ENCODE measurements at places on chromosomes 13 and 19. TPM values are rescaled to one million over a fixed set of nuclear protein-coding genes. Genes with fewer than 3 reads are reported as not detected.

CPB2 gene
- total RNA-seq: not detected

CEACAM16 gene
- total RNA-seq: under 0.01 TPM

ETFB gene
- 72.2 TPM for total RNA-seq

ZNF442 gene
- 0.64 TPM for total RNA-seq

DLL3 gene
- total RNA-seq: under 0.01 TPM

NOVA2 gene
- total RNA-seq: not detected

PDX1 gene
- total RNA-seq: not detected

ATP7B gene
- total RNA-seq: 1.6 TPM

SHISA2 gene
- not detected for total RNA-seq

POU4F1 gene
- not detected for total RNA-seq

PGLYRP1 gene
- total RNA-seq: not detected

SELENOV gene
- not detected for total RNA-seq

SUPT20H gene
- total RNA-seq: 68.0 TPM

GRIN3B gene
- total RNA-seq: under 0.01 TPM

THAP8 gene
- 4.3 TPM for total RNA-seq

CLIP3 gene
- 17.3 TPM for total RNA-seq

PLPPR3 gene
- 0.86 TPM for total RNA-seq

MIR17HG gene
- total RNA-seq: 3.2 TPM

All from fibroblast of villous mesenchyme (primary cell).